ENCODE measurements at places on chromosomes 4 and X. TPM values are rescaled to one million over a fixed set of nuclear protein-coding genes. Genes with fewer than 3 reads are reported as not detected.

DNA sequence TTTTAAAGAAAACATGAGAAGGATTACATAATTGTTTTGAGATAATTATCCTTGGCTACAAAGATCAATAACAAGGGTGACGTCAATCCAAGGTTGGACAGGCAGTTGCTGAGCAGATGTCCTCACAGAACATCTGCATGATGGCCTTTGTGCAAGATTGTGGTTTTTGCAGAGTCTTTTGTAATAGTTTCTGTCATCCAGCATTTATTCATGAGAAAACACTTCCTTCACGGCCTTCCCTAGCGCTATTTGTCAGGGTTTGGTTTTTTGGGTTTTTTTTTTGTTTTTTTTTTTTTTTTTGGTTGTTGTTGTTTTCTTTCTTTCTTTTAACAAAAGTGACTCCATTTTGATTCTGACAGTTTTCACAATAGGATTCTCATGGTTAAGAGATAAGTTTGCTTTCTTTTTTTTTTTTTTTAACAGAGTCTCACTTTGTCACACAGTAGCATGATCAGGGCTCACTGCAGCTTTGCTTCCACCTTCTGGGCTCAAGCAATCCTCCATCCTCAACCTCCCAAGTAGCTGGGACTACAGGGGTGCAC lies 31.5 kb upstream of the ELF2 start:
- H3K36me3 ChIP-seq: no peaks in the 10 kb centered on the region
- peaks cover 4% of the 10 kb centered on the region for H3K4me1 ChIP-seq
- H3K27me3 ChIP-seq: no peaks in the 10 kb centered on the region
- peak overlapping the region; percentile 76 for H3K27ac ChIP-seq

- peaks cover 23% of the 10 kb centered on the region for H3K36me3 ChIP-seq
- no peak for DNase-seq
- no peaks in the 10 kb centered on the region for H3K27me3 ChIP-seq
- H3K4me1 ChIP-seq: no peaks in the 10 kb centered on the region
- no peak overlapping the region for H3K27ac ChIP-seq
- H3K4me3 ChIP-seq: no peak overlapping the region
Measured at GRCh38 chrX:129577473-129577872, 37.4 kb downstream of the OCRL start.

DNA sequence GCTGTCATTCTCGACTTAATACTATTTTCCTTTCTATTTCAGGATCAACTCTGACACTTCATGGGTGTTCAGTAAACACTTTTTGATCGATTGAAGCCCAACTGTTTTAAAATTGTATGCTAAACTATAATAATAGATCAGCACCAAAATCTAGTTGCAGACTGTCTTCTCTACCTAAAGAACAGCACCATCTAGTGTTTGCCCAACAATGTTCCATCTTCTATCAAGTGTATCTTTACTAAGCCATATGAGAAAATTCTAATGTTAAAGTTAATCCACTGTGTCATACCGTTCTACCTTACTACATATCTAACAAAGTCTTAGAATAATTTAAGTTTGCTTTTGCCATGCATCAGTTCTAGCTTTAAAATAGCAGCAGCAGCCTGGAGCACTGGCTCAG lies 113.0 kb upstream of the PRDX4 start:
- H3K27ac ChIP-seq: no peak overlapping the region
- no peaks in the 10 kb centered on the region for H3K4me1 ChIP-seq
- H3K36me3 ChIP-seq: no peaks in the 10 kb centered on the region
- H3K4me3 ChIP-seq: no peak overlapping the region
- H3K27me3 ChIP-seq: no peaks in the 10 kb centered on the region

DNA sequence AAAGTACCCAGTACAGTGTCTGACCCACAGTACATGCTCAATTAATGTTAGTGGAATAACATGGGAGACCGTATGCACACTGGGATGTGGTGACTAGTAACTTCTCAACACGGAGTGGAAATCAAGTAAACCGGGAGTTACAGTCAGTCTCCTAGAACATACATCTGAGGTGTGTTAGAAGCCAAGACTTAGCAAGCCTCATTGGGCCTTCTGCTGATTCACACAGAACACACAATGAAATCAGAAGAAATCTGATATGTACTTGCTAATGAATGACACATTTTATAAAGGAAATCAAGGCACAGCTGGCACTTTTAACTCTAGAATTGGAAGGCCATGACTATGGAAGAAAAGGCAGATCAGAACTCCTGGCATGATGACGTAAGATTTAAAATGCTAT lies 13.0 kb downstream of the TRAPPC2 start:
- H3K4me3 ChIP-seq: no peak overlapping the region
- DNase-seq: no peak
- no peaks in the 10 kb centered on the region for H3K27me3 ChIP-seq
- peaks cover 22% of the 10 kb centered on the region for H3K4me1 ChIP-seq
- peaks cover under 1% of the 10 kb centered on the region for H3K36me3 ChIP-seq
- peak overlapping the region; percentile 19 for H3K27ac ChIP-seq

Gene SRPK3
- total RNA-seq: 52.8 TPM

- H3K36me3 ChIP-seq: peaks cover 54% of the 10 kb centered on the region
- no peak for DNase-seq
- no peak overlapping the region for H3K4me3 ChIP-seq
- no peaks in the 10 kb centered on the region for H3K27me3 ChIP-seq
Measured at GRCh38 chr4:168440442-168441264, 39.6 kb downstream of the DDX60L start.

Gene DUSP9
- total RNA-seq: not detected

DNA sequence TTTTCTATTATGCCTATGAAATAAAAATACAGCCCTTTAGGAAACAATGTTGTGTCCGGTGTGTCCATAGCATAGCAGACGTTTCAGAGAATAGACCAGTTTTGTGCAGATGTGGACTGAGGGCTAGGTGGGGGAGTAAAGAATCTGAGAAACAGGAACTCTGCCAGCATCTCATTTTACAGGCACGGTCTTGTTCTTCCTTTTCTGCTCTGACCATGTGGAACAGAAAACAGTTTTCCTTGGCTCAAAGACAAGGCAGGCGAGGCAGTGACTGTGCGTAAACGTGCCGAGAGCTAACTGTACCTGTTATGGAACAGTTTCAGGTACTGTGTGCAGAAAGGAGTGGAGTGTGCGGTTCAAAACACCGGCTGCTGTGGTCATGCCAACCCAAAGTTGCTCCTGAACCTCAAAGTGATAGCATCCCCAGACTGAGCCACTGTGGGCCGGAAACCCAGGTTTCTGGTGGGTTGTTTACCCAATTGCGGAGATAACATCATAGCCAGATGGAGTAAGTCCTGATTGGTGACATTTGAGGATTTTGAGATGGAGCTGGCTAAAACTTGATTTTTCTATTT lies 20.2 kb downstream of the CNGA2 start:
- H3K36me3 ChIP-seq: no peaks in the 10 kb centered on the region
- H3K27me3 ChIP-seq: no peaks in the 10 kb centered on the region
- H3K4me1 ChIP-seq: peaks cover 3% of the 10 kb centered on the region
- no peak overlapping the region for H3K4me3 ChIP-seq
- no peak for DNase-seq

DNA sequence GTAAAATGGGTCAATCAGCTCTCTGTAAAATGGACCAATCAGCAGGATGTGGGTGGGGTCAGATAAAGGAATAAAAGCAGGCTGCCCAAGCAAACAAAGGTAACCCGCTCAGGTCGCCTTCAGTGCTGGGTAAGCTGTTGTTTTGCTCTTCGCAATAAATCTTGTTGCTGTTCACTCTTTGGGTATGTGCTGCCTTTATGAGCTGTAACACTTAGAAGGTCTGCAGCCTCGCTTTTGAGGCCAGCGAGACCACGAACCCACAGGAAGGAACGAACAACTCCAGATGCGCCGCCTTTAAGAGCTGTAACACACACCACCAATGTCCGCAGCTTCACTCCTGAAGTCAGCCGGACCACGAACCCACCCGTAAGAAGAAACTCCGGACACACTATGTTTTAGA lies 11.5 kb upstream of the CAMK2D start:
- no peaks in the 10 kb centered on the region for H3K4me1 ChIP-seq
- H3K27me3 ChIP-seq: no peaks in the 10 kb centered on the region
- no peak overlapping the region for H3K4me3 ChIP-seq
- no peak overlapping the region for H3K27ac ChIP-seq
- no peaks in the 10 kb centered on the region for H3K36me3 ChIP-seq

DNA sequence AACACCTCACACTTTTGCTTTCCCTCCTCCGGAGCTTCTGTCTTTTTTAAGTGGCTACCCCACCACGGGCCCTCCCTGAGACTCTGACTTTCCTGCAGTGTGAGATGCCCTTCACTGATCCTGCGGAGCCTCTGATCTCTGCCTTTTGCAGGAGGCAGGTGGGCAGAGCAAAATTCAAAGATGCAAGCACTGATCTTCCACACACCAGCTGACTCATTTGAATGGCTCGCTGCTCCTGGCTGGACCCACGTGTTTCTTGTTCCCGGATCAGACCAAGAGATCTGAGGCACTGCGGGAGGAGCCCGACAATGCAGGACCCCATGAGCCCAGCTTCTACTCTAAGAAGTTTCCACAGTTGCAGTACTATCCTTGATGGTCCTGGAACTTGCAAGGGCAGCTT lies 1607.9 kb upstream of the TENM3 start:
- no peak overlapping the region for H3K27ac ChIP-seq
- no peaks in the 10 kb centered on the region for H3K36me3 ChIP-seq
- H3K4me3 ChIP-seq: no peak overlapping the region

- no peak overlapping the region for H3K27ac ChIP-seq
- no peak overlapping the region for H3K4me3 ChIP-seq
Measured at GRCh38 chr4:181693517-181693916, 549.7 kb upstream of the TENM3 start.
